ENCODE measurements at places on chromosomes 2 and 18. TPM values are rescaled to one million over a fixed set of nuclear protein-coding genes. Genes with fewer than 3 reads are reported as not detected.
A peak's percentile ranks its signal among the peaks of the same experiment; 100 is the strongest.

- no peak for DNase-seq
These were observed 183.4 kb upstream of the SRD5A2 start for GRCh38 chr2:31764169-31764568.

- no peak for DNase-seq
These were observed 139.4 kb downstream of the WDSUB1 start for GRCh38 chr2:159146996-159147666.

DNA sequence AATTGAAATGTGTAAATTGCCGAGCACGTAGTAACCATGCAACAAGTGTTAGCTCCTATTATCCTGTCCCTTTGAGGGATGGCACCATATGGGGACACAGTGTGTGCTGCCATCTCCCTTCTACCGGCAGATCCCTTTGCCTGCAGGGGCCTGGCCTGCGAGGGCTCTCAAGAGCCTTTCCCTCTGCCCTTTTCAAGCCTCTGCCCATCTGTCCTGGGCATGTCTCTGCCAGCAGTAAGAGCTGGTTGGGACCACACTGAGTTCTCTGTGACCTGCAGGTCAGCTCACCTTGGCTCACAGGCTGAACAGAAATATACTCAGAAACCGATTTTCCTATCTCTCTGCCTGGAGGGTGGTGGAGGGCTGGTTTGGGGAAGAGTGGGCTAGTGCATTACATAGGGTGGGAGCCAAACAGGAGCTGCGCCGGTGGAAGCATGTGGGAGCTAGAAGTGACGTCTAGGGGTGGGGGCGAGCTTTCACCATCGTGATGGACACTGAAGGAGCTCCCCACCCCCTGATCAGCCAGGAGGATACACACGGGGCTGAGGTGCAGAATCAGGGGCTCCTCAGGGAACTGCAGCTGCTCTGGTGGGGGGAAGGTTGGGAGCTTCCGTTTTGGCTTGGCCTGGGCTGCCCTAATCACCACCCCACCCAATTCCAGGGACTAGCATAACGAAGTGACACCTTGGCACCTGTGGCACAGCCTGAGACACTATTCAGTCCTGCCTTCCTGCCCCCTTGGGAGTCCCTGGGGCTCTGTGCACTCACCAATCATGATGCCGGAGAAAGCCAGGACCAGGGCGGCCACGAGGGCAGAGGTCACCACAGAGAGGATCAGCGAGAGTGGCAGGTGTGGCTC lies 109.7 kb downstream of the CLIP4 start:
- no peak for DNase-seq

DNA sequence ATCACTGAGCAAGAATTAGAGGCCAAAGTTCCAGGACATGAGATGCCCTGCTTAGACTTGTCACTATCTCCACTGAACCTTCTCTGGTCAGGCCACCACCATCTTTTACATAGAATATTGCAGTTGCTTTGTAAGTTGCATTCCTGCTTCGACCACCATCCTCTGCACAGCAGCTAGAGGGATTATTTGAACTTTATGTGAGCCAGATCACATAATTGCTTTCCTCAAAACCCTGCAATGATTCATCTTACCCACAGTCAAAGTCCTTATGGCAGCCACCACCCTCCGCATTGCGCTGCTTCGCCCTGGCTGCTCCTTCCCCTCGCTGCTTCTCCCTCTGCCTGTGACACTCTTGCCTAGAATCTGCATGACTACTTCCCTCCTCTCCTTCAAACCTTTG lies 111.3 kb downstream of the EML6 start:
- no peak for DNase-seq

The ITGA4 gene
- 8.2 TPM for total RNA-seq

GRCh38 chr2:50787636-50788035 lies 244.3 kb downstream of the NRXN1 start:
- no peak for DNase-seq

DNA sequence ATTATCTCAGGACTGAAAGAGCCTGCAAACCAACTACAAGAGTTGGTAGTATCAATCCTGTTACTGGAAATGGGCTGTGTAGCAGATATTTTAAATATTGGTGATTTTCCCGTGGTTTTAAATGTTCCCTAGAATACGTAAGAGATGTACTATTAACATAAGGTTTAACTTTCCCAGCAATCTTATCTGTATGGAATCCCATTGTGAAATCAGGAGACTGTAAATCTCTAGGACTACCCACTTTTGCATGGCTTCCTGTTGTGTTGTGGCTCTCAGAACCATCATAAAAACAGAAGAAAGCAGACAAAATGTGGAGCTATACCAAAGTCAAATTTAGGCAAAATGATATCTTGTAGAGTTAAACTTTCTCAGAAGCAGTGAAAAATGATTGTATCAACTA lies 641.5 kb upstream of the SETBP1 start:
- no peak for DNase-seq

GRCh38 chr2:115880558-115880957 lies 1438.1 kb downstream of the DPP10 start:
- DNase-seq, result no peak

The LCT gene
- total RNA-seq, result not detected

DNA sequence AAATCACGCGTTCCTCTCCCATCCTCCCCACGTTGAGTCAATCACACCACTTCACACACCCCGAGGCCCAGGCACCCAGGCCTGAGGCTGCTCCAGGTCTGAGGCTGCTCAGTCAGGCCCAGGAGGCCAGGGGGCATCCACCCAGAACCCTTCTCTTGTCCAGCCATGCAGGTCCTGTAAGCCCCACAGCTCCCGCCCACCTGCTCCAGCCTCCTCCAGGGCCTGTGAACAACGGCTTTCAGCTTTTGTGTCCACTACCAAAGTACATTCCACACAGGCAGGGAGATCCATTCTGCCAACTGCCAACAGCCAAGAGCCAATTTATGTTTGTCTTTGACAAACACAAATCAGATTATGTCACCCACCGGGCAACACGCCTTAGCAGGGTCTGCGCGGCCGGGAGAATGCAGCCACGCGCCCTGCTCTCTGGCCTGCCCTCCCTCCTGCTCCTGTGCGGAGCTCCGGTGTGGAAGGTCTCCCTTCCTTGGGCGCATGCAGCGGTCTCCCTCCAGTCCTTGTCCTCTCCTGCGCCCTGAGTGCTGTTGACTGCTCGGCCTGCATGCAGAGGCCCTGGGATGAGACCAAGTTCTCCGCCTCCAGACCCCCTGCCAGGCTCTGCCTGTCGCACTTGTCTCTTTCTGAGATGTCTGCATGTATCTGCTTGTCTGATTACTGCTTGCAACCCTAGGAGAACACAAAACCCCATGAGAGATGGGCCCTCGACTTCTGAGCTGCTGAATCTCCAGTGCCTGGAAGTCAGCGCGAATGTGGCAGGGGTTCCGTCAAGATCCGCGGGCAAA lies 146.6 kb downstream of the ZNF516 start:
- no peak for DNase-seq

The POU3F3 gene
- not detected for total RNA-seq

The CKAP2L gene
- not detected for total RNA-seq

- peak; percentile 76 for DNase-seq
These were observed at the start of gene VAPA for GRCh38 chr18:9913526-9914333. VAPA (plus strand) TSS chr18:9914016; CDS start chr18:9914257, 241 bp downstream.

The HRH4 gene
- total RNA-seq, result not detected

GRCh38 chr2:46612675-46613074 lies 133.3 kb downstream of the TMEM247 start:
- no peak for DNase-seq

- no peak for DNase-seq
These were observed 196.3 kb downstream of the CCDC74A start for GRCh38 chr2:131724019-131724418.

DNA sequence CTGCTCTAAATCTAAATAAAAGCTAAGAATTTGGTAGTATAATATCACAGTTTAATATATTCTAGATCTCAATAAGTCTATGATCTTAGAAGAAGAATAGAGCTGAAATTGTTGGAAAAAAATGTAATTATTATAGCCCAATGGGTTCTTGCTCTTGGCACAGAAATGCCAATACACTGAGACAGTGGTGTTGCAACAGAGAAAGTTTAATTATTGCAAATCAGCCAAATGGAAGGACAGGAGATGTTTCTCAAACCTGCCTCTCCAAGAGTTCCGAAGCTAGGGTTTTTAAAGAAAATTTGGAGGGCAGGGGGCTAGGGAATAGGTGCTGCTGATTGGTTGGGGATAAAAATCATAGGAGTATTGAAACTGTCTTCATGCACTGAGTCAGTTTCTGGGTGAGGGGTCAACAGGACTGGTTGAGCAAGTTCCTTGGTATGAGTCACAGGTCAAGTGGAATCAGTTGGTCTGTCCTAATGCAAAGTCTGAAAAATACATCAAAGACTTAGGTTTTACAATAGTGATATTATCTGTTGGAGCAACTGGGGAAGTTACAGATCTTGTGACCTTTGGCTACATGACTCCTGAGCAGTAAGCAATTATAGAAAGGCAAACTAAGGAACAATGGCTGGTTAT lies 228.6 kb downstream of the CD226 start:
- DNase-seq, result no peak

- DNase-seq, result no peak
These were observed 9.8 kb upstream of the FZD5 start for GRCh38 chr2:207779523-207779922.

The GAL3ST2 gene
- 2.8 TPM for total RNA-seq

The SANBR gene
- total RNA-seq, result 2.6 TPM

The SULT1C4 gene
- 3.5 TPM for total RNA-seq

The ARMC9 gene
- 8.3 TPM for total RNA-seq

GRCh38 chr2:18435426-18436037 lies 124.9 kb downstream of the RDH14 start:
- no peak for DNase-seq

DNA sequence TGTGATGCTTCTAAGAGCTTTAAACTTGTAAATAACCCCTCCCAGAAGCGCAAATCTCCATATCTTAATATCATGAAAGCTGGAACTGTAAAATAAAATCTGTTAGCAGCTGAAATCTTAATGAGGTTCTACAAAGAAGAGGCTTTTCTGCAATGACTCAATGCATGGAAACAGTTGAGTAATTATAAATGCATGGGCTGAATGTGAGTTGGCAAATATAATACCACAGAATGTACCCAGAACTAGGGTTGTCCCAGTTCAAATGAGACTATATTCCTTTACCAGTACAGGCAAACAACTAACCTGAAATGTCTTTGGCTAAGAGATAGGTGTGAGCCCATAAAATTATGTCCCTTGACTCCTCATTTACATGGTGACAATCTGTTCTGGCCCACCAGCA lies 52.9 kb downstream of the SATB2 start:
- no peak for DNase-seq

The METAP1D gene
- 8.5 TPM for total RNA-seq

The TAF1B gene
- 17.9 TPM for total RNA-seq

The SLC4A3 gene
- total RNA-seq, result 5.2 TPM

DNA sequence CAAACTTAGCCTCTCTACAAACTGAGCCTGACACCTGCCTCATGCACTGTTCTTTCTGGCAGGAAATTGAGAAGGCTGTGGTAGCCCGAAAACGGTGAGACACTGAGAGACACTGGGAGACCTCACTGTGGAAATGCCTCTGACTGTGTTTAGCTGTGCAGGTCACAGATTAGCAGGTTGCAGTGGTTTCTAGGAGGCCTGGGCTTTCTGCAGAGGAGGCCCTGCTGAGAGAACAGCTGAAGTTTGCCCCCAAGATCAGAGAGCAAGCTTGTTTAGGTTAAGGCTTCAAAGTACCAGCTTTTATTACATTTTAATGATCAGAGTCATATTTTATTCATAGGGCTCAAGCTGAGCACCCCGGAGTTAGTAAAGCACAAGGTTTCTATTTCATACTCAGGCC lies 68.7 kb upstream of the LYPD6 start:
- DNase-seq, result no peak

The GCKR gene
- total RNA-seq, result 1.1 TPM

GRCh38 chr2:65739927-65740326 lies 307.5 kb upstream of the SPRED2 start:
- no peak for DNase-seq

The AFF3 gene
- 2.9 TPM for total RNA-seq

- DNase-seq, result no peak
These were observed 230.9 kb upstream of the ZSWIM2 start for GRCh38 chr2:187079901-187080300.

GRCh38 chr2:75587954-75588587 lies 27.3 kb upstream of the EVA1A start:
- no peak for DNase-seq

DNA sequence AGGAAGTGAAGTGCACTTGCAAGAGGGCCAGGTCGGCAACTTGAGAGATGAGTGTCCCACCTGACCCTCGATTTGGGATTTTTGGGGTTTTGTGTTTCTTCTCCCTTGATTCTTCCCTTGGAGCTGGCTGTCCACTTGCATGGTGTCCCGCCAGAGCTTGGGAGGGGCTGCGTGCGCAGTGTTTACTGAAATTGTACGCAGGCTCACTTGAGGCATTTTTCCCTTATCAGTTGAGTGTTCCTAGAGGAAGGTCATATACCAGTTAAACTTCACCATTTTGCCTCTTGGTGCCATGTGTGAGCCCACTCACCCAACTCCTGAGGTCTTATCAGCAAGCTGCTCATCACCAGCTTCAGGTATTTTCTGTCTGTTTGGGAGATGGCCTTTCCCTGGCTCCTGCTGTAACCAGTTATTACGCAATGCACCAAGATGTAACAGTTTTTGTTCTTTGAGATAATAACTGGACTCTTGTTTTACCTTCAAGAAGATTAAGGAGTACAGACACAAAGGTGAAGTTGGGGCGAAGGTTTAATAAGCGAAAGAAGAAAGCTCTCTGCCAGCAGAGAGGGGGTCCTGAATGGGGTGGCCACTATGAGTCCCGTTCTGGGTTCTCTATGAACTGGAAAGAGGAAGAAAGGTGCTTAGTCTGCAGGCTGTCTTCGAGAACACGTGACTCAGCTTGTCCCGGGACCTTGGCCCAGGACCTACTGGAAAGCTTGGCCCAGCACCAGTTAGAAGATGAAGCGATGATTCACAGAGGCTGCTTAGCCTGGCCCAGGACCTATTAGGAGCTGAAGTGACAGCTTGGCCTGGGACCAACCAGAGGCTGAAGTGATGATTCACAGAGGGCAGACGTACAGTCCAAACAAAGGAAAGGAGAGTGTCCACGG lies 21.5 kb upstream of the TXNL4A start:
- no peak for DNase-seq

The PLGLB1 gene
- total RNA-seq, result not detected

The FOXD4L1 gene
- total RNA-seq, result not detected

GRCh38 chr2:145541028-145541427 lies 1021.1 kb upstream of the ZEB2 start:
- DNase-seq, result no peak

- no peak for DNase-seq
These were observed 20.0 kb downstream of the SRBD1 start for GRCh38 chr2:45591073-45591472.
